Esophagus squamous epithelium (tissue), 5 donors: ENCODE measurements at places on chromosomes 4 and X. TPM values are rescaled to one million over a fixed set of nuclear protein-coding genes. Genes with fewer than 3 reads are reported as not detected.

Gene DDX53
- total RNA-seq, result not detected

Gene ITIH6
- not detected for total RNA-seq

Gene DAPP1
- total RNA-seq, result 45.8 TPM

Gene NUP54
- 38.2 TPM for total RNA-seq

GRCh38 chr4:176360446-176360845 is 40.7 kb downstream of the SPCS3 start:
- DNase-seq, result no peak

GRCh38 chr4:2673157-2673556 is 83.0 kb downstream of the TNIP2 start:
- DNase-seq, result no peak

DNA sequence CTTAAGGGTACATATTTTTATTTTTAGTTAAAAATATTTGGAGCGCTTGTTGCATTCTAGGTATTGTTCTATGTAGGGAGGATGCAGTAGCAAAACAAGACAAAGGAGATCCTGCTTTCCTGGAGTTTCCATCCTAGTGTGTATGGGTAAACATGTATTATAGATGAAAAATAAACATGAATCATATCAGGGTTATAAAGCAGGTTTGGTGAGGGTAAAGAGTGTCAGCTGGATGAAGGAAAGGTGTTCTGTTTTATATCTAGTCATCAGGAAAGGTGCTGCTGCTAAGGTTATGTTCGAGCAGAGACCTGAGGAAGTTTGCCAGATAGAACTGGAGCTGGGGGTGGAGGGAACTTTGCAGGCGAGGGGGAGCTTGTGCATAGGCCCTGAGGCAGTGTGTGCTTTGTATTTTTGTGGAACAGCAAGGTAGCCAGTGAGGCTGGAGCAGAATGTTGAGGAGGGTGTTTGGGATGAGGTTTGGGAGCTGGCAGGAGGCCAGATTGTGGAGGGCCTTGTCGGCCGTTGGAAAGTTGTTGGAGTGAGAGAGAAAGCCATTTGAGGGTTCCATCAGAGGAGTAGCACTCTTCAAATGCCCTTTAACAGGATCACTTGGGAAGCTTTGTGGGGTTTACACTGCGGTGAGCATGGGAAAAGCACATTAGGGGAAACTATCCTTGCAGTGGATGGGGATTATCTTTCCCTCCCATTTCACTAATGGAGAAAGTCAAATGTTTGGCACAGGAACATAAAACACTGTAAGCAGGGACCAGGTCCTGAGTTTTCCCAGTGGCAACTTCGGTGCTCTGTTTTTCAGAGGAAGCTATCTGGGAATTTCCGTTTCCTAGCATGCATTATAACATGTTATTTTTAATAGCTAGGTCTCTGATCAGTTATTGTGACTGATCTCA is 35.9 kb downstream of the AFF1 start:
- no peak for DNase-seq

DNA sequence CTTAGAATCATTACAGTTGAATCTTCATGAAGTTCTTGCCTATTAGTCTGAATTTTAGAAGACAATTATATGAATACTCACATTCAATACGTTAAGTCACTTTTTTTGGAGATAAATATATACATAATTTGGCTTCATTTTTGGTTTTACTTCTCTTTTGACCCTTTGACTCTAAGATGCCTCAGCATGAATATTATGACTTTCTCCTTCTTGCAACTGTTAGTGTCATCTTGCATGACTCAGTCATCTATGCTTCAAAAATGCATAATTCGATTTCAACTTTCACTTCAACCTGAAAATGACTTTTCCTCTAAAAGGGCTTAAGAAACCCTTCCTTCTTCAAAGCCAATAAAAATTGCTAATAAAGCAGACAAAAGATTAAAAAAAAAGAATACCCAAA is 1427.5 kb downstream of the ADGRL3 start:
- DNase-seq, result no peak

DNA sequence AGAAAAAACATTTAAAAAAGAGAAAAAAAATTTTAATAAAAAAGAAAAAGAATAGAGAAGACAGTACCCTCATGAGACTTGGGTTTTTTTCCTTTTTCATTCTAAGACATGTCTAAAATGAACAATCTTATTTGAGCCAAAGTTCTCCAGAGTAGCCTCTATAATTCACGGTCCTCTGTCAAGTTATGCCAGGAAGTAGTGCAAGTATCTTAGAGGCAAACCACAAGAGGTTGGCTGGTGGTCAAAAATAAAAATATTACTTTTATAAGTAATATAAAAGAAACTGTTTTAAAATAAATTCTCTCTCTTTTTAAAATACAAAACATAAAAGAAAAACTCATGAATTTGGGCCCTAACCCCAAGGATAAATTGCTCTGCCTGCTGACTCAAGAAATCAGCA is 26.5 kb downstream of the HNRNPDL start:
- no peak for DNase-seq

DNA sequence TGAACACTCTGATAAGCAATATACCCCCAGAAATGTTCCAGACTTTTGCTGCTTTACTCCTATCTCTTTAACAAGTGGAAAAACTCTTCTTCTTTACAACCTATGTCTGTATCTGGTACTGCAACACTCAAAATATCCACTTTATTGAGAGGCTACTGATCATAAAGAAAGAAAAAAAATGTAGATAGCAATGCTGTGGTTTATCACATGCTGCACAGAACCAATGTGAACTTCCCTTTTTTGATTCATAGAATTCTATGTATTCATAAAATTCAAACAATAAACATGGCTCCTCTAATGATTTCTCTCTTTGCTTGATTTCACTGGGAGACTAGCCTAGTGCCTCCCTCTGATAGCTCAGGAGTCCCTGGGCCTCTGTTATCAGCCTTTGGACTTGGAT is 223.5 kb downstream of the ZNF674 start:
- no peak for DNase-seq
